A673 (cell line): ENCODE measurements at places on chromosomes 2 and 18. TPM values are rescaled to one million over a fixed set of nuclear protein-coding genes. Genes with fewer than 3 reads are reported as not detected.

GRCh38 chr18:63725682-63726480 lies 23.1 kb downstream of the SERPINB11 start:
- peak; percentile 91 for DNase-seq

GRCh38 chr18:44799382-44799906 lies 118.8 kb downstream of the SETBP1 start:
- no peak for DNase-seq

Gene SERPINB13
- 0.49 and 0.50 TPM in 2 replicates for total RNA-seq

- DNase-seq = no peak
Measured at GRCh38 chr2:171323971-171324528, 109.7 kb downstream of the METTL8 start.

DNA sequence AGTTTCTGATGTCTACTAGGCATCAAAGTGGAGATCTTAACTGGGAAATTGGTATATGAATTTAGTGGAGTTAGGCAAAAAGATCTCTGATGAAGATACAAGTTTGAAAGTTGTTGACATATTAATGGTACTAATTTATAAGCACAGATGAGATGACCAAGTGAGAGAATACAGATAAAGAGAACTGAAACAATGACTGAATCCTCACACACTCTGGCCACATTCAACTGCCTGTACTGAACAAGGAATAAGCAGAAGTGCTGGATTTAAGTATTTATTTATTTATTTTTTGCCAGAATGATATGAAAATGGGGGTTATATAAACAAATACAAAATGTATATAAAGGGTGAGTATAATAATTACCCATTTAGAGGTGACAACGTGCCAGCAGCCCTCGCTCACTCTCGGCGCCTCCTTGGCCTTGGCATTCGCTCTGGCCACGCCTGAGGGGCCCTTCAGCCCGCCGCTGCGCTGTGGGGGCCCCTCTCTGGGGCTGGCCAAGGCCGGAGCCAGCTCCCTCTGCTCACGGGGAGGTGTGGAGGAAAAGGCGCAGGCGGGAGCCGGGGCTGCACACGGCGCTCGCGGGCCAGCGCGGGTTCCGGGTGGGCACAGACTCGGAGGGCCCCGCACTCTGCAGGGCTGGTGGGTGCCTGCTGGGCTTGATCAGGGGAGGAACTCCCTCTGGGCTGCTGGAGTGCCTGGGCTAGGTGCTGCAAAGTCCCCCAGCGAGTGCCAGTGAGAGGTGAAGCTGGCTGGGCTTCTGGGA lies 1363.9 kb upstream of the CRIM1 start:
- DNase-seq = no peak

Gene CNRIP1
- 18.4 and 22.2 TPM in 2 replicates for total RNA-seq
